Uterus (tissue), 4 donors: ENCODE measurements at places on chromosomes 6 and 20.

GRCh38 chr6:45830441-45831139 is 185.1 kb downstream of the CLIC5 start:
- H3K4me1 ChIP-seq, result no peaks in the 10 kb centered on the region
- DNase-seq, result no peak
- H3K27ac ChIP-seq, result no peak overlapping the region
- no peaks in the 10 kb centered on the region for H3K36me3 ChIP-seq
- H3K27me3 ChIP-seq, result no peaks in the 10 kb centered on the region

DNA sequence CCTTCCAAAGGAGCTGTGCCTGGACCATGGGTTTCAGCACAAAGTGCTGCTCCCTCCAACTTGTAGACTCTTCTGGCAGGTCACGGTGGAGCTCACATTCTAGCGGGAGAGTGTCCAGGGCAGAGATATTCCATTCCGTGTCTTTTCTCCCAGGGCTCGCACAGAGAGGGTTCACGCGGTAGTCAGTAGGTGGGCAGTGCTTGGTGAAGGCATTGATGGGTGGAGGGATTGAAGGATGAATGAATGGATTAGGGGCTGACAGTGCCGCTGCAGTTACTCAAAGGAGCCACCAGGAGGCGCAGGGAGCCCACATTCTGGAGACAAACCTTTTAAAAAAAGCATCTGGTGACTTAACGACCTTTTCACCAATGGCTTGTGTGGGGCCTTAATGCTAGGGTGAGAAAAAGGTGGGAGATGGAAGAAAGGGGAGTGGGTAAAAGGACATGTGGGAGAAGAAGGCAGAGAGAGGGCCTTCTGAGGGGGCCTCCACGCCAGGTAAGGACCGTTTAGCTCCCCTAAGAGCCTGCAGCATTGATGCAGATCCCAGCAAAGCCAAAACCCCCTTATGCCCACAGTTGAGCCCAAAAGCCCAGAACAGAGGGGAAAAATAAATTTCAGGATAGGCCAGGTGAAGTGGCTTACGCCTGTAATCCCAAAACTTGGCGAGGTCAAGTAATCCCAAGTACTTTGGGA is 17.5 kb upstream of the FAM110A start:
- no peak overlapping the region for H3K4me3 ChIP-seq
- no peak overlapping the region for H3K27ac ChIP-seq
- H3K27me3 ChIP-seq, result no peaks in the 10 kb centered on the region
- DNase-seq, result peak; percentile 43

DNA sequence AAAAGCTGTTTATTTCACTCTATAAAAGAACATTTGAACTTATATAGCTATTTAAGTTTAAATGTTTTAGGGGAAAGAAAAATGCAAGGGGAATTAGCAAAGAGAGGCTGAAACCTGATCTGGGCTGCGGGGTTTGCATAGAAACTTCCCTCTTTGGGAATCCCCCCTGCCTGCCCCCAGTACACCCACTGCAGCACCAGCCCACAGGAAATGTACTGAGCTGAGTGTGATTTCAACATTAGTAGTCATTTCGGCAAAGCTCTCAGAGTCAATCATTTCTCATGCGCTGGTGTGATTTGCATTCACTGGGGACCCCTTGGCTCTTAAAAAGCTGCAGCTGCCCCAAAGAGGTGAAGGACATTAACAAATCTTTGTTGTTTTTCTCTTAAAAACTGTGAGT is 859.4 kb downstream of the MAFB start:
- no peaks in the 10 kb centered on the region for H3K4me1 ChIP-seq
- no peaks in the 10 kb centered on the region for H3K36me3 ChIP-seq
- no peaks in the 10 kb centered on the region for H3K27me3 ChIP-seq
- no peak overlapping the region for H3K4me3 ChIP-seq

GRCh38 chr6:33683051-33683571 is 28.4 kb downstream of the UQCC2 start:
- H3K4me3 ChIP-seq, result no peak overlapping the region
- no peak for DNase-seq
- H3K4me1 ChIP-seq, result no peaks in the 10 kb centered on the region
- H3K36me3 ChIP-seq, result no peaks in the 10 kb centered on the region
- no peak overlapping the region for H3K27ac ChIP-seq
- no peaks in the 10 kb centered on the region for H3K27me3 ChIP-seq

DNA sequence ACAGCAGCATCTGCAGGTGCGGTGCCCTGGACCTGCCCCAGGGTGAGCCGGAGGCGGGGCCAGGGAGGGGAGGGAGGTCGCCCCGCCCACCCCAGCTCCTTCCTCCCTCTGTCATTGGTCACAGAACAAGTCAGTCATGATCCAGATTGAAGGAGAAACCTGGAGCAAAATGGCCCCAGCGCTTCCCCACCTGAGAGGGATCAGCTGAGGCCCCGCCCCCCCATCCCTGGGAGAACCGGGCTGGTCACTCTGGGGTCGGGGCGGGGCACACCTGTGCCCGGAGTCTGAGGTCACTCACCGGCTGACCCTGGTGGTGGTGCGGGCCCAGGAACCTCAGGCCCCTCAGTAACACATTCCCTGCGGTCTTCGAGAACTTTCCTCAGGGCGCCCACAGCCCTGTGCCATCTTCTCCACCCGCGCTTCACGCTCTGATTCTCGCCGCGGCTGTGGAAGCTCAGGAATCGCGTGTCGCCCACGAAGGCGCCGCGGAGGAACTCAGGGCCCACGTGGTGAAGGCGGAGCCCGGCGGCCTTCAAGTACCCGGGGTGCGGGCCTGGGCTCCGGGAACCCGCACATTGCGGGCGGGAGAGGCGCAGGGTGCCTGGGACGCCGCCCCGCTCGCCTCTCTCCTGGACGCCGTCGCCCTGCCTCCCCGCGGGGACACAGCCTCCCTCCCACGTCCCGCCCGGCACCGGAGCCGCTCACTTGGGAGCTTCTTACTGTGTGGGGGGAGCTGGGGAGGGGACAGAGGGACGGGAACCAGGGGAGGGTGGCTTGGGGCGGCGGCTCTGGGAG is 36.4 kb upstream of the HLA-C start:
- no peak for DNase-seq
- H3K36me3 ChIP-seq, result no peaks in the 10 kb centered on the region
- H3K4me3 ChIP-seq, result peak overlapping the region; percentile 13
- H3K4me1 ChIP-seq, result no peaks in the 10 kb centered on the region
- no peaks in the 10 kb centered on the region for H3K27me3 ChIP-seq
- no peak overlapping the region for H3K27ac ChIP-seq

DNA sequence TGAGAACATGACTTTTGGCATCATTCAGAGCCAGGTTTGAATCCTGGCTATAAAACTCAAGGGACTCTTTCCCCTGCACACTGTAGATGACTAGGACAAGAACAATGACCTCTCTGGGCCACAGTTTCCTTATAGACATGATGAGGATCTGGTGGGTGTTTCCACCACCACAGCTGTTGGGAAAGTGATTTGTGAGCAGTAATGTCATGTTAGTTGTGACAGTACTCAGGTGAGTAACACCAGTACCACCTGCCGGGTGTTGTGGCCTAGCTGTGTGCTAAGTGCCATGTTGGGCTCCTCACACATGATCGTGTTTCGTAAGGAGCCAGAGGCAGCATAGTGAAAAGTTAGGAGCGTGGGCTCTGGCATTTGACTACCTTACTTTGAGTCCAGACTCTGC is 24.1 kb downstream of the HM13 start:
- no peak overlapping the region for H3K27ac ChIP-seq
- H3K36me3 ChIP-seq, result no peaks in the 10 kb centered on the region
- no peaks in the 10 kb centered on the region for H3K27me3 ChIP-seq
- DNase-seq, result no peak
- no peaks in the 10 kb centered on the region for H3K4me1 ChIP-seq
- H3K4me3 ChIP-seq, result no peak overlapping the region

DNA sequence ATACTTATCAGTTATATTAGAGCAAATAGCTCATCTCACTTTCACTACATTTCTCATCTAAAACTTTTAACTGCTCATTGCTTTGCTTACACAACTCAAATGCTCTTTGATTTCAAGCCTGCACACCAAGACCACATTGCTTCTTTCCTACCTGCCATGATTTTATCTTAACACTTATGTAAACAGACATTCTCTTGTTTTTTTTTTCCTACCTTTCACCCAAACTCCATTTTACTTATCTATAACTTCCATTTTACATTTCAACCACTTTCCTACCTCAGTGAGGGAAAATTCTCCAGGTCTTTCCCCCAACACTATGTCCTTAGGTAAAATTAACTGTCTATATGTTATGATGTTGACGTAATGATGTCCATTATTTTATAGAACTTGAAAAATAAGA is 24.0 kb downstream of the REPS1 start:
- no peaks in the 10 kb centered on the region for H3K36me3 ChIP-seq
- H3K27me3 ChIP-seq, result no peaks in the 10 kb centered on the region

GRCh38 chr6:5898563-5898962 is 108.2 kb downstream of the NRN1 start:
- no peaks in the 10 kb centered on the region for H3K27me3 ChIP-seq
- no peaks in the 10 kb centered on the region for H3K36me3 ChIP-seq
- H3K27ac ChIP-seq, result no peak overlapping the region
- H3K4me3 ChIP-seq, result no peak overlapping the region
- no peak for DNase-seq

GRCh38 chr6:161150136-161150535 is 123.7 kb downstream of the AGPAT4 start:
- H3K27ac ChIP-seq, result no peak overlapping the region
- no peak overlapping the region for H3K4me3 ChIP-seq
- no peaks in the 10 kb centered on the region for H3K27me3 ChIP-seq
- H3K36me3 ChIP-seq, result no peaks in the 10 kb centered on the region

GRCh38 chr20:1033751-1034414 is 31.8 kb upstream of the RSPO4 start:
- no peaks in the 10 kb centered on the region for H3K27me3 ChIP-seq
- no peaks in the 10 kb centered on the region for H3K36me3 ChIP-seq
- no peak for DNase-seq
- no peak overlapping the region for H3K27ac ChIP-seq

- no peaks in the 10 kb centered on the region for H3K27me3 ChIP-seq
- H3K36me3 ChIP-seq, result no peaks in the 10 kb centered on the region
- no peak overlapping the region for H3K27ac ChIP-seq
- H3K4me3 ChIP-seq, result no peak overlapping the region
- DNase-seq, result no peak
These were observed 107.4 kb downstream of the TBX18 start for GRCh38 chr6:84657025-84657424.

- no peak for DNase-seq
- no peaks in the 10 kb centered on the region for H3K36me3 ChIP-seq
- no peak overlapping the region for H3K4me3 ChIP-seq
These were observed 100.4 kb downstream of the CD83 start for GRCh38 chr6:14217728-14218518.

DNA sequence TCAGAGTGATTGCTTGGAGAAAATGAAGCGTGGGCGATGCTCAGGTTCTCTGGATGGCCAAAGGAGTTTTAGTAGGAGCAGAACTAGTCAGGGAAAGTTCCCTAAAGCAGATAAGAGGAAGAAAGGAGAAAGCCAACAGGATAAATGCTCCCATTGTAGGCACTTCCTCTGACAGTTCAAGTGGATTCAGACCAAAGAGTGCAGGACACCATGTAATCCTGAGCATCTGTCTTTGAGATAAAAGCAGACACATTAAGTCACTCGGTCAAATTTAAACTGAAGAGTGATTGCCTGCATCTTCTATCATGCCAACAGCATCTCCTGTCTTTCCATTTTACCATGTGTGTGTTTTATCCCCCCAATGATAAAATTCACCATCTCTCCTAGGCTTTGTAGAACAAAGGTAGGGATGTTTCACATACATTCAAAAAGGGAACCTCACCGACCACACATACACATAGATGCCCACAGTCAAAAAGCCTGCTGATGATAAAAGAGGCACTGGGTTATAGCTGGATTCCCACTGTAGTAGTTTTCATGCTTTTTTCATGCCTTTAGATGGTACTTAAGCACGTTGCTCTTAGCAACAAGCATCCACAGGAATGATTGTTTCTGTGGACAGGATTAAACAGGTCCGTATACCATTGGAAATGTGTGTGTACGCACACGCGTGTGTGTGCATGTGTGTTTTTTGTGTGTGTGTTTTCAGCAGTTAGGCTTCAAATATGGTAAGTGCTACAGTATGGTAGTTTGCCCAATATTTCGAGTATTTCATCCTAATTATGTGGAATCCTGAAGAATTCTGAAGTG is 7.0 kb downstream of the GRIK2 start:
- H3K27ac ChIP-seq, result no peak overlapping the region
- no peaks in the 10 kb centered on the region for H3K36me3 ChIP-seq
- H3K4me3 ChIP-seq, result no peak overlapping the region
- no peaks in the 10 kb centered on the region for H3K27me3 ChIP-seq
- no peaks in the 10 kb centered on the region for H3K4me1 ChIP-seq

DNA sequence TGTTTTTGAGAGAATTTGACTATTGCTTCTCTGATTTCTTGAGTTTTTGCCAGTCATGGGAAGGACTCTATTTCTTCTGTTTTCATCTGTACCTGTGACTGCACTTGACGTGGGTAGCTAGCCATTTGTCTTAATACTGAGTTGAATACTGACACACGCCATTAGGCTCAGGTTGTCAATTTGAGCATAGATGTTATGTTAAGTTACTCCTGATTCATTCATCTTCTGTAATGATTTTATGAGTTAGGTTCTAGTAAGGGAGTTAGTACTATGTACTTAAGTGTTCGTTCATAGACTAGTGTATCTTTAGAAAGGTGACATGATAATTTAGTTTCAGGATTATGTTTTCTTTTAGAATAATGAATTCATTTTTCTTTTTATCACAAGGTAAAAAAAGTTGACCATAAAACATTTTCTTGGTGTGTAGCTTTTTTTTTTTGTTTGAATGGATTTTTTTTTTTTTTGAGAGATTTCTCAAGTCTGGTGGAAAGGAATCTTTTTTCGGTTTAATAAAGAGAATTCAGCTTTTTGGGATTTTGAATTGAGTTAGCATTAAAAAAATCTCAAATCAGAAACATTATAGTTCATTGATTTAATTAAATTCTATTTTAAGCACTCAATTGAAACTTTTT is 1.7 kb downstream of the AFDN start:
- DNase-seq, result no peak
- no peaks in the 10 kb centered on the region for H3K36me3 ChIP-seq
- H3K27me3 ChIP-seq, result no peaks in the 10 kb centered on the region

GRCh38 chr20:2285193-2285592 is 10.6 kb upstream of the TGM3 start:
- no peak for DNase-seq
- no peaks in the 10 kb centered on the region for H3K36me3 ChIP-seq
- H3K27me3 ChIP-seq, result no peaks in the 10 kb centered on the region

GRCh38 chr20:64138276-64138815 is 25.9 kb upstream of the MYT1 start:
- H3K27me3 ChIP-seq, result no peaks in the 10 kb centered on the region
- no peak for DNase-seq
- H3K36me3 ChIP-seq, result no peaks in the 10 kb centered on the region
- no peaks in the 10 kb centered on the region for H3K4me1 ChIP-seq
- H3K4me3 ChIP-seq, result no peak overlapping the region
